ENCODE measurements at places on chromosomes 5 and 9.

DNA sequence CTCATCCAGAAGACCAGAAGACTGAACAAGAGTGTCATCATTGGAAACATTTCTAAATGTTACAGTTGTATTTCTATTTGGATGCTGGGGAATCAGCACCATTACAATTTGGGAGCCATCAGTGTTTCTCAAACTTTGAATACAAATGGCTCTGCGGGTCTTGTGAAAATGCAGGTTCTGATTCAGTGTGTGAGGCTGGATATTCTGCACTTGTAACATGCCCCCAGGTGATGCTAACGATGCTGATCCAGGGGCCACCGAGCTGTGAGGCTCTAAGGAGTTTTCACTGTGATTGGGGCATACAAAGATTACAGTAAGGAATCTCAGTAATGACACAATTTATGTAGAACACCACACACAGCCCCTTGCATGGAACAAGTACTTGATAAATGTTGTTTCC is 167.7 kb downstream of the ACTL7B start:
- DNase-seq, result no peak

- DNase-seq, result no peak
These were observed 19.8 kb upstream of the KCNV2 start for GRCh38 chr9:2697492-2697891.

DNA sequence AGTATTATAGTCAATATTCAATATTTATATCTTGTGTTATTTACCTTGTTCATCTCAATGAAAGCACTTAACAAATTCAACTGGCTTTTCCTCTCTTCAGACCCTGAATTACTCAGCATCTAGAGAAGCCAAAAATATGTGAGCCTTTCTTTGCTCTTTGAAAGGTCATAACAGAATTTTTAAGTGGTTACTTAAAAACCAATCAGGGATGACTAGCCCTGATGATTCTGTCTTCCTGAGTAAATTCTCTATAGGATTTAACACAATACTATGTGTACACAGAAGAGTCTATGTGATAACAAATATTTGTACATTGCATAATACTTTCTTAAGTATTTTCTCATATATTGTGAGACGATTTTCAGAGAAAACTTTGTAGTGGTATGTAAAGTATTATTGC is 546.3 kb downstream of the MAT2B start:
- DNase-seq, result no peak

DNA sequence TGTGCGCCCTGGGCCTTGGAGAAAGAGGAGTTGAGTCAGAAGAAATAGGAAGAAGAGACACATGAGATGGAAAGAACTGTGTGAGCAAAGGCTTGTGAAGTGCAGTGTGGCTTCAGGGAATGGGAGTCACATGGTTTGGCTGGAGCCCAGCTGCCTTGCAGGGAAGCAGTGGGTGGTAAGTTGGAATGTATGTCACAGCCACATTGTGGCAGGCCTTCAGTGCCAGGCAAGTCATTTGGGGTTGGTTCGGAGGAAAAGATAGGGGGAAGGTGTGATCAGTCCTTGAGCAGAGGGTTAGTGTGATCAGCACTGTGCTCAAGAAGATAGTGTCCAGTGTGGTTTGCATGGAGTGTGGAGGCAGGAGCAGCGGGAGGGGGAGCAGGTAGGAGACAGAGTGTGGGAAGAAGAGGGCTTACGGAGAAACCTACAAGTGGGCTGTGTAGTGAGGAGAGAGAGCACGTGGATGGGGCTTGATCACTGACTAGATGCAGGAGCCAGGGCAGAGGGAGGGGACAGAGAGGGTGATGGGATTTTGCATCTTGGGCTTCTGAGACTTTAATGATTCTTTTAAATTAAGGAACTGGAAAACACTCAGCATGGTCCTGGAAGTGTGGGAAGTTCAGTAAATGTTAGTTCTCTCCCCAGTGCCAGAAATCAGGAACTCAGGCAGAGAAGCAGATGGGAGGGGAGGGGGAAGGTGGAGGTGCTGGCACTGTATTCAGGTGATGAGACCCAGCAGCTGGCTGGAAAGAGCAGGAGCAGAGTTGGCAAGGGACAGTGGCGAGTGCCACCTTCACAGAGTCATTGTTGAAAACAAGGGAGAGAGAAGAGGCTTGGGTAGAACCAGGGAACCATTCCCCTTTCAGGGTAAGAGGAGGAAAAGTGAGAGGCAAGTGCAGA is 46.6 kb downstream of the ARHGAP26 start:
- no peak for DNase-seq

GRCh38 chr9:92191801-92192200 is 76.6 kb upstream of the SPTLC1 start:
- DNase-seq, result no peak

DNA sequence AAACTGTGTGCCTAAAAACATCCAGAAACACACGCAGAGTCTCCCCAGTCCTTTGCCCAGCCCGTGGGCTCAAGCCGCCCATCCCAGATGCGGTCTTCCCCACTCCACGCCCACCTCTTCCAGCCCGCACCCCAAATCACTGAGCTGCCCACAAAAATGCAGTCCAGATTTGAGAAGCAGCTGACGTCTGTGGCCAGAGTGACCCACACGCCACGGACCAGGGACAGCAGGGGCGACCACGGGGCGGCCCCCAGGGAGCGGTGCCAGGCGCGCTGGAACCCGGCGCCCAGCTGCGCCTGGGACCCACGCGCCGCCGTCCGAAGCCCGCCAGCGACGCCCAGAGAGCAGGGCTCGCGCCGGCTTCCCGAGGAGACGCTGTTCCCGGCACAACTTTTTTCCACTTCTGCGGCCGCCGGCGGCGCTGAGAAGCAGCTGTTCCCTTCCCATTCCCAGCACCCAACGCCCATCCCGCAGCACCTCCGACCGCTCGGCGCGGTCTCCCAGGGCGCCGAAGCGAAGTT is 674 bp downstream of the LHFPL2 start:
- no peak for DNase-seq

DNA sequence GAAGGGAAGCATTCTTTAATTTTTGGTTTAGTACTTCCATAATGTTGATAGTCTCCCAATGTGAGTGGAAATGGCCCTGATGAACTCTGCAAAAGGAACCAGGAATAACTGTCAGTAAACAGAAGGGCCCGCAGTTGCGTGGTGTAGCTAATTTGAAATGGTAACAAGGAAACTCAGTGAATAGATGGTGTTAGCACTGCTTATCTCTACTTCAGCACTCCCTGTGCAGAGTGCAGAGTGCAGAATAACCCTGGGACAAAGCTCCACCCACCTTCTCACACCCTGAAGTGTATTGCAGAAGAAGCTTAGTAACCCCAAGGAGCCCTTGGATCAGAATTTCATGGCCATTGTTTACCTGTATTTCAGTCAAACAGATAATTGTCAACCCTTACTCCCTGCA is 158.9 kb downstream of the PCSK5 start:
- no peak for DNase-seq

- no peak for DNase-seq
These were observed 545.8 kb upstream of the ARRDC3 start for GRCh38 chr5:91928754-91929521.

- DNase-seq, result no peak
These were observed 360.2 kb downstream of the ENC1 start for GRCh38 chr5:74280306-74280705.

- DNase-seq, result no peak
These were observed 80.9 kb downstream of the HSPA4 start for GRCh38 chr5:133132717-133133116.

DNA sequence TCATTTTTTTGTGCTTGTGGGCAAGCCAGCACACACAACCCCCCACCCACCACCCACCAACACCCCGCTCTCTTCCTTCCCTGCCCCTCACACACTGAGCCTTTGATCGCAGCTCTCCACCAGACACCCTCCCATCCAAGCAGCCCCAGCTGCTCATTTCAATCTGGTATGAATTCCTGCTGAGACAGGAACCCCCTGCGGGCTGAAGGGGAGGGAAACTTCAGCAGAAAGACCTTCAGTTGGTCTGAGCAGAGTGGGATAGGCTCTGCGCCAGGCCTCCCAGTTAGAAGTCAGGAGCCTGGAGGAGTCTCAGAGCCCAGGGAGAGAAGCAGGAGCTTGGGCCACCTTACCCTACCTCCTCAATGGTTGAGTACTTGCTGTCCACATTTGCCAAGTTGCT is 7.2 kb downstream of the PCDHGC5 start:
- DNase-seq, result no peak

DNA sequence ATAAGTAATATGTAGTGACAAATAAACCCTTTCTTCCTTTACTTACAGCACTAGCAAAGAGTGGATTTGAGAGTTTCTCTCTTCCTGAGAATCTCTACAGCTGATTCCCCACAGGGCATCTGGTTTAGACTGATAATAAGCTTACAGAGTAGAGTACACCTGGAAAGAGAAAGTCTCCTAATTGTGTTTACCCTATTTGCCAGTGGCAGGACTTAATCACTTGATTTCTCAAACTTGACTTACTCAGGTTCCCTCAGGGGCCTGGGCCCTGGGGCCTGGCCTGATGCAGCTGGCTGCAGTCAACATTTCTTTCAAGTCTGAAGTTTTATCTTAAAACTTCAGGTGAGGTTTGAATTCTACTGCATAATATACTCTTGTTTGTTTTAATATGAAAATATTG is 38.0 kb upstream of the UBTD2 start:
- DNase-seq, result no peak

DNA sequence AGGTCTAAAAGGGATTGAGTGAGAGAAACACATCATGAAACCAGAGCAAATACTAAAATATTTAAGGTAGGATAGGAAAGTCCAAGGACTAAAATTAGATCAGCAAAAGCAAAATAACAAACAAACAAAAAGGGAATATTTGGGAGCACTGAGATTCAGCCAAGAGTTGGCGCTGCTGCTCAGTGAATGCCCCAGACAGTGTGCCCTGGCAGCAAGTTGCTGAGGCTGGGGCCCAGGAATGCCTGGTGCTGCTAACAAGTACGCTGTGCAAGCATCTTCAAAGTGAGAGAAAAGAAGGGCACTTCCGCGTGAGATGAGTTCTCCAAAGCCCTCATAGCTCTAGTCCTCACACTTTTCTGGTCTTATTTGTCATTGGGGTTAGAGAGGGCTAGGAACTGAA is 603.3 kb downstream of the EFNA5 start:
- DNase-seq, result no peak

DNA sequence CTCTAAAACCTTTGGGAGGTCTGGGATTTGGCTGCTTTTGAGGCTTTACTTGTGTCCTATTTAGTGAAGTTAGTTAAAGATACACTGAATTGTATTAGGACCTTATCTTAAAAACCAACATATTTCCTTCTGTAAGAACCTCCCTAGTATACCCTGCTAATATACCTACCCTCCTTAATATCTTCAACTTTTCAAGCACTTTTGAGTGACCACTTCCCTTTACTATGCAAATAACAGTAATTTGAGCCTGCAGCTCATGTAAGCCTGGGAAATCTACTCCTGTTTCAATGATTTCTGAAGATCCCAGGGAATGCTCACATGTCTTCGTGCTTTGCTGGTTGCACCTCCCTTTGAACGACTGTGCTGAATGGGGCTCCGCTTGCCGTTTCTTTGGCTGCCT is 358.5 kb downstream of the YTHDC2 start:
- no peak for DNase-seq

GRCh38 chr5:104763216-104763615 is 1200.6 kb upstream of the NUDT12 start:
- no peak for DNase-seq

- DNase-seq, result no peak
These were observed 62.8 kb downstream of the NPR3 start for GRCh38 chr5:32773944-32774343.

GRCh38 chr5:113271015-113271414 is 163.8 kb downstream of the TSSK1B start:
- no peak for DNase-seq

- no peak for DNase-seq
These were observed 48.1 kb upstream of the FCN2 start for GRCh38 chr9:134832471-134832870.

DNA sequence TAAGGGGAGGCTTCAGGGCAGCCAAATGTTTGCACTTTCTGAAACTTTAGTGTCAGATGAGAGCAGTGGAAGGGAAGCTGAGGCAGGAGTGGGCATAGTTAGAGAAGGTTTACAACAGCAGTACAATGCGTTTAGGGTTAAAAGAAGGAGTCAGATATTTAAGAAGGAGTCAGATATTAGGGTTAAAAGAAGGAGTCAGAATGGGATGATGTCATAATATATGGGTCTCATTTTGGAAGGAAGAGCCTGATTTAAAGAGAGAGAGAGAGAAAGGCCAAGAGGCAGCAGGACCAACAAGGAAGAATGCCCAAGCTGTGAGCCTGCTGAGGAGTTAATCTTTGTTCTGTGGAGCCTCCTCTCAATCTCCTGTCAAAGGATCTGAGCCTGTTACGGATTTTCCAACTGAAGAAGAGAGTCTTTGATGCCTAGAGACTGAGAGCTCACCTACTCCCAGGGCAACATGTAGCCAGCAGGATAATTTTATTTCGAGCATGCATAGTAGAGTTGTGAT is 9.5 kb downstream of the ISL1 start:
- DNase-seq, result no peak

DNA sequence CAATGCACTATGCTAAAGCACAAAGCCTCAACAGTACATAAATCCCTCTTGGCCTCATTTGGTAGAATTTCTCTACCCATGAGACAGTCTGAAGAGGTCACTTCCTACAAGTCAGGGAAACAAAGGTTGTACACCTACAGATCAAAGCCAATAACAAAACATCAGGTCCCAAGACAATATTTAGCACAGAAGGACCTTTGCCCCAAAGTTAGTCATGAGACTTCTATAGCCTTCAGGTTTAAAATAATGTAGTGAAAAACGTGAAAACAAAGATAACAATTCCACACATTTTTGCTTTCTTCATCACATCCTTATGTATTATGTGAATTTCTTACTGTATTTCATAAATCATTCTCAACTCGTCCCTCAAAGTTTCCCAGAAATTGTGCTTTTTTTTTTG is 15.8 kb downstream of the AFF4 start:
- no peak for DNase-seq

DNA sequence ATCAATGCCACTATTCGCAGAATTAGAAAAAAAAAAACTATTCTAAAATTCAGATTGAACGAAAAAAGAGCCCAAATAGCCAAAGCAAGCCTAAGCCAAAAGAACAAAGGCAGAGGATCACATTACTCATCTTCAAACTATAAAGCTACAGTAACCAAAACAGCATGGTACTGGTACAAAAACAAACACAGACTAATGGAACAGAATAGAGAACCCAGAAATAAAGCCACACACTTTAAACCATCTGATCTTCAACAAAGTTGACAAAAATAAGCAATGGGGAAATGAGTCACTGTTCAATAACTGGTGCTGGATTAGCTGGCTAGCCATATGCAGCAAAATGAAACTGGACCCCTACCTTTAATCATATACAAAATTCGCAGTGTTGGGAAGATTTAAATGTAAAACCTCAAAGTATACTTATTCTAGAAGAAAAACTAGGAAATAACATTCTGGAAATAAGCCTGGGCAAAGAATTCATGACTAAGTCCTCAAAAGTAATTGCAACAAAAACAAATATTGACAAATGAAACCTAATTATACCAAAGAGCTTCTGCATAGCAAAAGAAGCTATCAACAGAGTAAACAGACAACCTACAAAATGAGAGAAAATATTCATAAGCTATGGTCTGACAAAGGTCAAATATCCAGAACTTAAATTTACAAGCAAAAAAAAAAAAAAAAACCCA is 153.7 kb downstream of the NDUFS4 start:
- no peak for DNase-seq

DNA sequence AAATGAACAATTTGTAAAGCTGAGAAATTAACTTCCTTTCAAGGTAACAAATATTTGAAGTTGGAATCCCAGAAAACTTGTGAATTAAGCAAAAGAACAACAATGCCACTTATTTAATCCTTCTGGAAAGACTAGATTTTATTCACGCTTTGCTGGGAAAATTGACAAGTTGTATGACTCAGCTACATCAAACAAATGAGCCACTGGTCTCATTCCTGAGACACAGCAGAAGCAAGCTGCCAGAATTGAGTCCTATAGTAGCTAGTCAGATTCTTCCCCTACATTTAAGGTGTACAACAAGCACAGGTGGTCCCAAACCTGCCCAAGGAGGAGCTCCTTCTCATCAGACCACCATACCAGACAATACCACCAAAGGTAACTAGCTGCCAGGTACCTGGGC is 280.7 kb downstream of the SPOCK1 start:
- DNase-seq, result no peak
